Anterior cingulate cortex (tissue), 58 donors: ENCODE measurements at places on chromosomes 3 and 15.

- DNase-seq, result no peak
These were observed 123.0 kb upstream of the AGBL1 start for GRCh38 chr15:85956532-85957275.

DNA sequence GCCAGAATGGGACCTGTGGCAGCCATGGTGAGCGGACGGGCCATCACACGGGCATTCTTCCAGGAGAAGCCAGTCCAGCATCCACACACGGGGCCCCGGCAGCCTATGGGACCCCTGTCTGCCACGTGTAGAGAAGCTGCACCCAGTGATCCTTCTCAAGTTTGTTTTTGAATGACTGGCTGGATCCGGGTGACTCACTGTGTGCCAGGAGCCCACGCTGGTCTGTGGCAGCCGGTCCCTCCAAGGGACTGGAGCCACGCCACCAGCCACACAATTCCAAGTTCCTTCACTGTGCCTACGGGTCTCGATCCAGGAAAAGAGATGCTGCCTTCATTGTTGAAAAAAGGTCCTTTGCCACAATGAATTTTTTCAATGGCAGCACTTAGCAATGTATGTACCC lies 58.1 kb downstream of the ATP10A start:
- no peak for DNase-seq

GRCh38 chr3:151903501-151903991 lies 30.1 kb downstream of the SUCNR1 start:
- no peak for DNase-seq

- DNase-seq, result no peak
These were observed 61.6 kb upstream of the ACAN start for GRCh38 chr15:88741671-88742070.

DNA sequence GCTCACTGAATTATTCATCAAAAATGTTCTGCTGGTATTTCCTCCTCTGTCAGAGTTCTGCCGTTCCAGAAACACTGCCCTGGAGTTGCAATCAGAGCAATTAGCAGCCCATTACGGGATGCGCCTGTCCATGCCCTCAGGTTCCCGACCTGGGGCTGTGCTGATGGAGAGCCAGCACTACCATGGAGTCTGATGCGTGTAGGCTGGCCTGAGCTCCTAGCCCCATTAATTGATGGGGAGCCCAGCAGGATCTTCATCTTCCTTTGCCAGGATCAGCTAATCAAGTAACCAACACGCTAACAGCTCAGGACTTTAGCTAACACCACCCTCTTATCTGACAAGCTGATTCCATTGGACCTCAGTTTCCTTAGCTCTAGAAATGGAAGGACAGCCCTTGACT lies 164.2 kb downstream of the ABHD5 start:
- no peak for DNase-seq

DNA sequence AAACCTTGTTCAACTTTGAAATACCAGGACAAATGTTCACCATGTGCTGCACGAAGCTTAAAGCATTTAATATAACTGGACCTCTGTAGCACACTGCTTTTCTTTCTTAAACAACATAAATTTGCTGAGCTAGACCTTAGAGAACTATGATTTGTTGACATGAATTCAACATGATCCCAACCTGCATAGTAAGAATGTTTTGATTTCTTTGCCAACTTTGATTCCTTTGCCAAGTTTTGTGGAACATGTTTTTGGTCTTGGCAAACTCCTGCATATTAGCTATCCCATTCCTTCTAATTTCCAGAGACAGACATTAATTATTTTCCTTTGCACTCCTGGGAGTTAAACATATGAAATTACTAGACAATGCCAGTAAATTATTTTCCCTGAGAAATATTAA lies 197.2 kb upstream of the RBMS3 start:
- DNase-seq, result no peak

DNA sequence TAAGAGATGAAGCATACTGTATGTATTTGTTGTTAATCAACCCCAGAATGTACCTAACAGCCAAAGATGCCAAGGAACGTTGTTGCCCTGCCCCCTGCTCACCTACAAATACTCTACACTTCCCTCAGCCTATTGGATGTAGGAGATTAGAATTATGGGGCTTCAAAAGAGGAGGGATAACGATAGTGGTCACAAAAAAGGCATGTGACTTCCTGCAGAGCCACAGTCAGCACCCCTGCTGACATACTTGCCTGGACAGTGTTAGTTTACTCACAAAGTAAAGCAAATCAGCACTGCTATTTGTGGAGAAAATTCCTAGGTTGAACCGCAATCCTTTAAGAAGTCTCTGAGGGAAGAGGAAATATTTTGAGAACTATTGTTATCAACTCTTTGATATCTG lies 37.9 kb downstream of the PARP15 start:
- DNase-seq, result no peak

- DNase-seq, result no peak
These were observed 279.0 kb downstream of the RBMS3 start for GRCh38 chr3:29559741-29560465.

- DNase-seq, result no peak
These were observed 5.4 kb upstream of the HEG1 start for GRCh38 chr3:125061170-125061569.

GRCh38 chr3:66425576-66426114 lies 75.2 kb downstream of the LRIG1 start:
- no peak for DNase-seq

GRCh38 chr3:127045435-127046045 lies 62.6 kb downstream of the PLXNA1 start:
- DNase-seq, result no peak

- DNase-seq, result no peak
These were observed 128.3 kb downstream of the MAP2K5 start for GRCh38 chr15:67670647-67671305.

GRCh38 chr15:98001663-98002194 lies 41.2 kb downstream of the ARRDC4 start:
- DNase-seq, result no peak

- DNase-seq, result no peak
These were observed 212.7 kb downstream of the ALCAM start for GRCh38 chr3:105579439-105579838.

- no peak for DNase-seq
These were observed 43.6 kb upstream of the RARB start for GRCh38 chr3:25384471-25384870.

DNA sequence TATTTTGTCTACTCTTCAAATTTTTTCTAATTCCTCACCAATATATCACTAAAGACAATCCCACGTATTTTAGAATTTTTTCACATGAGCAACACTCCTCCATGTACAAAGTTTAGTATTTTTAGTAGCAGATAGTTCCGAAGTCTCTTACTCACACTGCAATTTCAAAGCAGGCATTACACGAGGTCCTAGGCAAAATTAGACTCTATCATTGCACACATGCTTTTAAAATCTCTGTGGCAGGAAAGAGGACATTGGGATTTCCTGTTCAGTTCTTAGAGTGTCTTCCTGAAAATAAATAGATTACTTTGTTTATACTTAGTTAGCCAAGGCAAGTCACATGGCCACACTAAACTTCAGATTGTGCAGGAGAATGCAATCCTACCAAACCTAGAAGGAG lies 847.7 kb downstream of the ROBO2 start:
- DNase-seq, result no peak

- DNase-seq, result no peak
These were observed 83.7 kb downstream of the CMSS1 start for GRCh38 chr3:99901200-99901926.

GRCh38 chr3:120093119-120093910 lies 932 bp downstream of the GSK3B start:
- no peak for DNase-seq

DNA sequence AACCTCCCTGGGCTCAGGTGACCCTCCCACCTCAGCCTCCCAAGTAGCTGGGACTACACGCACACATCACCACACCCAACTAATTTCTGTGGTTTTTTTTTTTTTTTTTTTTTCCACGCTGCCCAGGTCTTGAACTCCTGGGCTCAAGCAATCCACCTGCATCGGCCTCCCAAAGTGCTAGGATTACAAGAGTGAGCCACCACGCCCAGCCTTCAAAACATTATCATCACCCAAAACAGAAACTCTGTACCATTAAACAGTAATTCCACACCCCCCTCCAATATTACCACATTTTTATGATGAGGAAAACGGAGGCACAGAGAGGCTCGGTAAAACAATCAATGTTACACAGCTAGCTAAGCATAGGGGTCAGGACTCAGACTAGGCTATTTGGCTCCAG lies 4.0 kb downstream of the IMP3 start:
- DNase-seq, result no peak

GRCh38 chr3:139827833-139828232 lies 107.2 kb upstream of the CLSTN2 start:
- no peak for DNase-seq

- no peak for DNase-seq
These were observed 55.4 kb upstream of the SPPL2A start for GRCh38 chr15:50820808-50821382.

GRCh38 chr15:81384891-81385720 lies 11.1 kb upstream of the TMC3 start:
- no peak for DNase-seq

- no peak for DNase-seq
These were observed 64.8 kb upstream of the THSD4 start for GRCh38 chr15:71050461-71050860.

DNA sequence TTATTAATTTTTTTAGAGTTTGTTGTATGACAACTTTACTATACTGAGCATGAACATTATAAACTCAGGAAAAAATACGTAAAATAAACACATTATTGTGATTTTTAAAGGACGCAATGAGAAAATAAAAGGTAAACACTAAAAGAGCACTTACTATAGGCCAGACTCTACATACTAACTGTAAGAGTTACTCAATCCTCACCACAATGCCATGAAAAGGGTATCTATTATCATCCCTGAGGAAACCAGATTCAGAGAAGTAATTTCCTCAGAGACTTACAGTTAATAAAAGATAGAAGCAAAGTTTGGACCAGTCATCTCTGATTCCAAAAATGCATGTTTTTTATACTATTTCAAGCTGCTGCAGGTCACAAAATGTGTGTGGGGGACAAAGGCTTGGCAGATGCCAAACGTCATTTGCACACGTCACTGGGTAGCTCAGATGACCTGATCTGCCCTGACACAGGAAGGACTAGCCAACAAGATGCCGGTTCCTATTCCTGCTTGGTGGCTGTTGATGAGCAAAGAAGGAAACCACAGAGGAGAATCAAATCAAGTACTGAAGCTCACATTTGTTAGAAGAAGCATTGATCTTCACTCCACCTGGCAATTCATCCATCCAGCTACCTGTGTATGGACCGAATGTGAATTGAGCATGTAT lies 42.3 kb downstream of the KLHL6 start:
- no peak for DNase-seq

DNA sequence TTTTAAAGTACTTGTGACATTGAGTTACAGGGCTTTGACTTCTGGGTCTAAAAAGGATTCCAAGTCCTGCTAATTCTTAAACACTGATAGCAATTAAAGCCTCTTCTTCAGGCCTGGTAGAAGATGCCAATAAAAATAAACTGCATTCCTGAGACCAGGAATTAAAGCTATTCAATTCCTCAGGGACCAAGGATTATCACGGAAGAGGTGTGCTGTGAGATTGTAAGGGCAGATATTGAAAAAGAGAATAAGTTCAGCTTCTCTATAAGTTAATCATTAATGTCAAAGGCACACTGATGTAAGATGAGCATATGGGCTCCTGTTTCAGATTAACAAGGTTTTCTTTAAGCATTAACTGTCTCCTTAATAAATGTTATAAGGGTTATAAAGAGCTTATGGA lies 611.3 kb downstream of the SI start:
- no peak for DNase-seq

GRCh38 chr3:57974796-57975388 lies 33.3 kb upstream of the FLNB start:
- DNase-seq, result no peak

DNA sequence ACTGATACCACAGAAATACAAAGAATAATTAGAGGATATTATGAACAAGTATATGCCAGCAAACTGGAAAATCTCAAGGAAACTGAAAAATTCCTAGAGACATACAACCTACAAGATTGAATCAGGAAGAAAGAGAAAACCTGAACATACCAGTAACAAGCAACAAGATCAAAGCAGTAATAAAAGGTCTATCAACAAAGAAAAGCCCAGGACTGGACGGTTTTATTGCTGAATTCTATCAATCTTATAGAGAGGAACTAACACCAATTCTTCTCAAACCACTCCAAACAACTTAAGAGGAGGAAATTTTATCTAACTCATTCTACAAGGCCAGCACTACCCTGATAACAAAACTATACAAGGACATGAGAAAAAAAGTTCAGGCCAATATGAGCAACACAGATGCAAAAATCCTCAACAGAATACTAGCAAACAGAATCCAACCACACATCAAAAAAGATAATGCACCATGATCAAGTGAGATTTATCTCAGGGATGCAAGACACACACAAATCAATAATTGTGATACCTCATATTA lies 71.1 kb upstream of the IMPG2 start:
- DNase-seq, result no peak

GRCh38 chr15:56959318-56959648 lies 40.8 kb downstream of the TCF12 start:
- no peak for DNase-seq

- DNase-seq, result no peak
These were observed 178.3 kb downstream of the KBTBD8 start for GRCh38 chr3:67176396-67176795.

GRCh38 chr3:128399221-128399915 lies 67.3 kb downstream of the DNAJB8 start:
- no peak for DNase-seq

GRCh38 chr3:196178993-196179379 lies 32.2 kb downstream of the ZDHHC19 start:
- no peak for DNase-seq

DNA sequence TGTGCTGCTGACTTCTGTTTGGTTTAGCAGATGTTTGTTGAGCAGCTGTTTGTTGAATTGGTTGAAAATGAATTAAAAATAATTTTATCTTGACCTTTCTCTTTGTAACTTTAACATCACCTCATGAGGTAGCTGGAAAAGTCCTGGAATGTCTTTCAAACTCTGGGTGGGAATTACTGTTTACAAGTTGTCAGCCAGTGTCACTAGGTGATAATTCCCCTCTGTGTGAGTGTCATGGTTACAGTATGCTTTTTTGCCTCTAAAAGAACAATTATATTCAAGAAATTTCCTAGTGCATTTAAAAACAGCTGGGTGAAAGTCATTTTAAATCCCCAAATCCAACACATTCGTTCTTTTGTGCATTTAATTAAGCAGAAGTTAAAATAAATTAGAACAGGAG lies 113.2 kb downstream of the PTPRG start:
- DNase-seq, result no peak

DNA sequence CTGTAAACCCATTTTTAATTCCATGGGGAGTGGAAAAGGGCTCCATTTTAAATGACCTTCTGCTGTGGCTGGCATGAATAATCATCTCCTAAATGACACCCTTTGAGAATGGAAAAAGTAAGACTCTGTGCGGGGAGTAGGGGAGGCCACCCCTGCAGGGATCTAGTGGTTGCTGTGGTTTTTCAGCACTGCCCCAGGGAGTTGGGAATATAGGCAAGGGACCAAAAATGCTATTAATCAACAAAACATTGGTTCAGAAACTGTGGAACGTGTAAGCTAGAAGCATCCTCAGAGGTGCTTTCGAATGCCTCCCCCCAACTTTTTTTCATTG lies 30.1 kb upstream of the ADAMTS7 start:
- no peak for DNase-seq
